ENCODE measurements at places on chromosomes 13 and 19.

DNA sequence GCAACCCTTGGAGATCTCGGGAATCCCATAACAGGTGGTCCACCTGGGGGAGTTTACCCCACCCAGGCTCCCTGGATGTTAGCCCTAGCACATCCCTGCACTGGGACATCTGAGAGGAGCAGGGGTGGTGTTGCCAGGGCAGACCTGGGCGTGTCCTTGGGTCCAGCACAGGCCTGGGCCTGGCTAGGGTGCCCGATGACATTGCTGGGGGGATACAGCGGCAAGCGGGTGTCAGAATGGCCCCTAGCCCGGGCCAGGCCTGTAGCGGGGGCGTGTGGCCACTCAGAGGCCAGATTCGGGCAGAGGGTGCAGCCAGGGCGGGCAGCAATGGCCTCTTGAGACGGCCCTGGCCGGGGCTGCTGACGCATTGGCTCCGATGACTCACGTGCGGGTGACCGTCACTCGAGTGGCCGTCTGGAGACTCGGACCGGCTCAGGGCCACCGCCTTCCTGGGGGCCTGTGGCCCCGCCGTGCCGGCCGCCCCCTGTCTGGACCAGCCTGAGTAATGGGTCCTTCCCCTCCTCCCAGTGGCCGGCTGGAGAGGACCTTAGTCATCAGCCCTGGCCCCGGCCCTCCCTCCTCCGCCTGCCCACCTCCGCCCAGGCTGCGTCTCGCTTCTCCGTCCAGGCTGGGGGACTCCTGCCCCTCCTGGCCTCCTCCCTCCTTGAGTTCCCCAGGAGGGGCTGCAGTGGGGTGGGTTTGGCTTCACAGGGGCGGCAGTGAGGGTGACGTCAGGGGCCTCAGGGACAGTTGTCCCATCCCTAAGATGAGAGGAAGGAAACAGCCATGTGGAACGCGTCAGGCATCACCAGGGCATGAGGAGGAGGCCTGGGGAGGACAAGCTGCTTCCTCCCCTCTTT lies 23.2 kb upstream of the CRTC1 start:
- DNase-seq = no peak

DNA sequence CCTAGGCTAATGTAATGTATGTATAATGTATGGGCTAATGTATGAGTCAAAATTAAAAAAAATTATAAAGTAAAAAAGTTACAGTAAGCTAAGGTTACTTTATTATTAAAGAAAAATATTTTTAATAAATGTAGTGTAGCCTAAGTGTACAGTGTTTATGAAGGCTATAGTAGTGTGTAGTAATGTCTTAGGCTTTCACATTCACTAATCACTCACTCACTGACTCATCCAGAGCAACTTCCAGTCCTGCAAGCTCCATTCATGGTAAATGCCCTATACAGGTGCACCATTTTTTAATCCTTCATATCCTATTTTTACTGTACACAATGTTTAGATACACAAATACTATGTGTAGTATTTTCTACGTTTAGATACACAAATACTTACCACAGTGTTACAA lies 1.8 kb upstream of the TMEM272 start:
- no peak for DNase-seq

DNA sequence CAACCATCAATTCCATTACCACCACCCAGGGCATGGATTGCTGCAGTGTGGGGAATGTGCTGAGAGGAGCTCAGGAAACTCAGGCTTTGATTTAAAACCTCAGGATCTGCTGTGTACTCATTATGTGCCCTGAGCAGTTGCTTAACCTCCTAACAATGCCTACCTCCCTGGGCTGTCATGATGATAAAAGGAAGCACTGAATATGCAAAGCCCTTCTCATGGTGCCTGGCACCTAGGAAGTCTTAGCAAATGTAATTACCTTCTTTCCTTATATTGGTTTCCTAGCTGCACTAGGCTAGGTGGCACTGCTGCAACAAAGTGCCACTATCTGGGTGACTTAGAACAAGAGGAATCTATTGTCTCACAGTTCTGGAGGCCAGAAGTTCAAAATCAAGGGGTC lies 62.2 kb downstream of the KCTD12 start:
- DNase-seq = no peak

DNA sequence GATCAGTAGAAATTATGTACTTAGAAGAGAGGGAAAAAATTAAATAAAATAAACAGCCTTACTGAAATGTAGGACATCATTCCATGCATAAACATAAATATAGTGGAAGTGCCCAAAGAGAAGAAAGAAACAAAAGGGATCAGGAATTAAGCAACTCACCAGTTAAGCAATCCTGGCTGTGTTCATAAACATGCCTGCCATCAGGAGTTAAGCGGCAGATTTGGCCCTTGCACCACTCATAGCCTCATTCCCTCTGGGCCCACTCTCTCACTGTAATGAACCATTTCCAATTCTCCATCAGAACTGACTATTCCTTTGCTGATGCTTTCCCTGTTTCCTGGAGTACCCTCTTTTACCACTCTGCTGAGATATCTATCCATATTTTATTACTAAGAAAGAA lies 281.4 kb downstream of the LHFPL6 start:
- DNase-seq = no peak

- DNase-seq = no peak
Observed at GRCh38 chr13:30872685-30873461, 33.2 kb upstream of the MEDAG start.
